ENCODE measurements at places on chromosomes 2 and 18.

GRCh38 chr2:168851674-168852320, 38.4 kb downstream of the SPC25 start:
- no peak for DNase-seq

DNA sequence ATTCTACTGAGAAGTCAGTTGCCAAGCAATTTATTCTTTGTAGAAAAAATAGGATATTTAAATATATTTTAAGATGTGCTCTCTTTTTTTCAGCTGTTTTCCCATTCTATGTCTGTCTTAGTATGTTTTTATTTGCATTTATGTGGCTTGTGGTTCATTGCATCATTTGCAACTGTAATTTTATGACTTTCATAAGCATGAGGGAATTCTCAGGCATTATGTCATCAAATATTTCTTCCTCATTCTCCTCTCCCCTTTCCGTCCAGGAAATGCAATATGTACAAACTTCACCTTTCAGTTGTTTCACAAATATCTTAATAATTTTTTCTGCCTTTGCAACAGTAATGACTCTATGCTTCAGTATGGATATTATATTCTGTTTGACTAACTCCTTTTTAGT, 560.2 kb upstream of the LRATD1 start:
- DNase-seq: no peak

DNA sequence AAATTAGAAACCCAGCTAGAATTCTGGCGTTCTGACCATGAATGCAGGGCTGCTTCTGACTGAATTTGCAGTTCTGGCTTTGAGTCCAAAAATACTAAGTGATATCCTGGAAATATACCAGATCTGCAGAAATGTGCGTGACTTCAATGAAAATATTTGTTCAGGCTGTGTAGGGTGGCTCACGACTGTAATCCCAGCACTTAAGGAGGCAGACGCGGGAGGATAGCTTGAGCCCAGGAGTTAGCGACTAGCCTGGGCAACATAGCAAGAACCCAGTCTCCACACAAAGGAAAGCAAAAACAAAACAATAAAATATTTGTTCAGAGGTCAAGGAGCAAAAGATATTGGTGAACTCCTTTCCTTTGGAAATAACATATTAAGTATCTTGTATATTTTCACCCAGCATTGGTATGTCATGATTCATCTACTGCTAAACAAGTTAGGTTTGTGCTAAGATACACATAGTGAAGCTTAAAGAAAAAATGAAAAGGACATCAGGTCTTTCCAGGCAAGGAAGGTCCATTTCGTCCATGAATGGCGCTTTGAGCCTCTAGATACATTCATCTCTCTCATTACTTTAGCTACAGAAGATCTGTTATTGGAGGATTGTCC, 239.2 kb downstream of the CMPK2 start:
- no peak for DNase-seq

- peak; percentile 1 for DNase-seq
Measured at GRCh38 chr2:240466579-240467148, 31.2 kb downstream of the GPC1 start.
